Chondrocyte (in vitro differentiated cells): ENCODE measurements at places on chromosomes 16 and 17. TPM values are rescaled to one million over a fixed set of nuclear protein-coding genes. Genes with fewer than 3 reads are reported as not detected.

DNA sequence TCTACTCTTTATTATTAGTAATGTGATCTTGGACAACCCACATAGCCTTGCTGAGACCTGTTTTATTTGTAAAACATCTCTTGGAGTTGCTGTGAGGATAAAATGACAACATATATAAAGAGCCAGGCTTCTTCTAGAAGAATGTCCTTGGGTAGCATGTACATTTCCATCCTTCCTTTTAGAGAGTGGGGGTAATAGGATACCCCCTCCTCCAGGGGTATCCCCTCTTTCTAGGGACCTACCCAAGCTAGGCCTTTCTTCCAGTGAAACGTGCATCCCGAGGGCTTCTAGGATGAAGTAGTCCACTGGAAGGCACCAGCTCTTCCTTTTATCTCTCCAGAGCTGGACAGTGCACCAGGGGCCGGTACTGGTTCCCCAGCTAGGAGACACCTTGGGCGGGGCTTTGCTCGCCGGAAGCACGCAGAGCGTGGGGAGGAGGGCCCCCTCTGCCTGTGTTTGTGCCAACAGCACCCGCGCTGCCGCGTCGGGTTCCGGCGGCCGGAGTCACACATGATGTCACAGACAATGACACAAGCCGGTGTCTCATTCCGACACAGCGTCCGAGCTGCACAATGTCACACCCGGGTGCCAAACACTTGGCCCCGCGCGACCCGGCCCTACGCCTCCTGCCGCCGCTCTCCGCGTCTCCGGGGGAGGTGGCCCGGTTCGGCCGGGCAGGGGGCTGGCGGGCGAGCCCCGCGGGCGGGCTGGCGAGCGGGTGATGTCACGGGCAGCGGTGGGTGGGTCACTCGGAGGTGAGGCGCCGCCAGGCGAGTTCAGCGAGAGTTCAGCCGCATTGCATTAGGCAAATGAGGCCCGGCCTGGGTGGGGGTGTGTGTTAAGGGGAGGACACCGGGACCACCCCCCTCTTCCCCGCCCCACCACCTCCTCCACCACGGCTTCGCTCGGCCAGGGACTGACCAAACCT, 23.4 kb downstream of the GJD3 start:
- H3K27me3 ChIP-seq, result no peaks in the 10 kb centered on the region
- peaks cover 56% of the 10 kb centered on the region for H3K4me1 ChIP-seq
- DNase-seq, result no peak
- peak overlapping the region; percentile 84 for H3K4me3 ChIP-seq
- H3K27ac ChIP-seq, result peak overlapping the region; percentile 94
- peaks cover 2% of the 10 kb centered on the region for H3K36me3 ChIP-seq

DNA sequence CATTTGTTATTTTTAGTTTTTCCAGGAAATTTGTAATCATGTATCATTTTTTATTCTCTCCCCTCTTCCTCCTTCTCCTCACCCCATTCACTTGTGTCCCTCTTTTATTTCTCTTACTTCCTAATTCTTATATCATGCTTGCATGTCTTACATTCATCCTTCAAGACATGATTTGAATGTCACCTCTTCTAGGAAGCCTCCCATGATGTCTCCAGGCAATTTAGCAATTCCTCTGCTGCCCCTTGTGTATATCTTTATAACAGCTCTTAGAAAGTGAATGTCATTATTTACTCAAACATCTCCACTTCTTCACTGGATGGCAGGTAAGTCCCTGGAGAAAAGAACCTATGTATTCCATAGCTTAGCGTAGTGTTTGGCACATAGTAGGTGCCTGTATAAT, 7.8 kb downstream of the HNF1B start:
- no peak for DNase-seq
- H3K4me3 ChIP-seq, result no peak overlapping the region
- H3K36me3 ChIP-seq, result no peaks in the 10 kb centered on the region
- H3K27ac ChIP-seq, result no peak overlapping the region

- peak overlapping the region; percentile 96 for H3K27ac ChIP-seq
- no peak overlapping the region for H3K4me3 ChIP-seq
- H3K27me3 ChIP-seq, result no peaks in the 10 kb centered on the region
- DNase-seq, result no peak
- no peaks in the 10 kb centered on the region for H3K36me3 ChIP-seq
- peaks cover 52% of the 10 kb centered on the region for H3K4me1 ChIP-seq
Observed at GRCh38 chr17:27247071-27247957, 46.6 kb upstream of the WSB1 start.

DNA sequence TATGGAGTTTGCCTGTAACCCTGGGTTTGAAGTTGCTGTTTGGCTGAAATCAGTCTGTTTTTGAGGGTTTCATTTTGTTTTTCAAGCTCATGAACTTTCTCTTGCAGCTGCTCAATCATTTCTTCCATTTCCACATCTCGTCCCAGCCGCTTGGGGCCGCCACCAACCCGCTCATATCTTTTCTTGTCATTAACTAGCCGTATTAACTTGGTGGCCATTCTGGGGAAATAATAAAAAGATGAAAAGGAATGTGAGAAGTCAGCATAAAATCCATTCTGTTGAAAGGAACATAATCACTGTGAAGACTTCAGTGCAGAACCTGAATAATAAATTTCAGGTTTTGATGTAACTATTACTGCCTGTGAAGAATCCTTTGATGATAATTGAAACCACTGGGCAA, 11.5 kb downstream of the RPGRIP1L start:
- peaks cover 16% of the 10 kb centered on the region for H3K36me3 ChIP-seq
- H3K4me3 ChIP-seq, result no peak overlapping the region
- H3K27ac ChIP-seq, result no peak overlapping the region
- no peak for DNase-seq

DNA sequence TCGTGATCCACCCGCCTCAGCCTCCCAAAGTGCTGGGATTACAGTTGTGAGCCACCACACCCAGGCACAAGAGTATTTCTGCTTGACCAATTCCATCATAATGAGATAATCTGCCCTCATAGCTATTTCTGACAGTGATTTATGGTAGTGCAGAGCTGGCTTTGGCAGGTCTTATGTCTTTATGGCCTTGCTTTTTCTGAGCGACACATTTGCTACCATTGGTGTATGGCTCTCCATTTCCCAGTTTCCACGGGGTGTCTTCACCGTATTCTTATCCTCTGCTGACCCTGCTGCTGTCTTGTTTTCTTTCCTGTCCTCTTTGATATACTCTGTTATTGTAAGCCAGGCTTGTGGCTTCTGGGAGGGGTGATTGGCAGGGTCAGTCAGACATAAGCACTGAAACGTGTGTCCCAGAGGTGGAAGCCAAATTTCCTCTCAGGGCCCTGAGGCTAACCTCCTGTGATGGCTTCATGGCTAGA, 161.1 kb upstream of the TBX2 start:
- no peak for DNase-seq
- H3K36me3 ChIP-seq, result no peaks in the 10 kb centered on the region
- H3K27ac ChIP-seq, result no peak overlapping the region
- H3K4me3 ChIP-seq, result no peak overlapping the region
- H3K27me3 ChIP-seq, result no peaks in the 10 kb centered on the region

Gene TAC4
- total RNA-seq, result not detected in 3 replicates

Gene BFAR
- 54.7 to 74.4 TPM (median 67.7 TPM) in 3 replicates for total RNA-seq

Gene PSMD12
- 44.2 to 50.9 TPM (median 44.5 TPM) in 3 replicates for total RNA-seq

Gene GPR179
- total RNA-seq, result 0.56 TPM in 1 of 3 replicates, not detected in the others
